ENCODE measurements at places on chromosomes 3 and 15. TPM values are rescaled to one million over a fixed set of nuclear protein-coding genes. Genes with fewer than 3 reads are reported as not detected.
A peak's percentile ranks its signal among the peaks of the same experiment; 100 is the strongest.

DNA sequence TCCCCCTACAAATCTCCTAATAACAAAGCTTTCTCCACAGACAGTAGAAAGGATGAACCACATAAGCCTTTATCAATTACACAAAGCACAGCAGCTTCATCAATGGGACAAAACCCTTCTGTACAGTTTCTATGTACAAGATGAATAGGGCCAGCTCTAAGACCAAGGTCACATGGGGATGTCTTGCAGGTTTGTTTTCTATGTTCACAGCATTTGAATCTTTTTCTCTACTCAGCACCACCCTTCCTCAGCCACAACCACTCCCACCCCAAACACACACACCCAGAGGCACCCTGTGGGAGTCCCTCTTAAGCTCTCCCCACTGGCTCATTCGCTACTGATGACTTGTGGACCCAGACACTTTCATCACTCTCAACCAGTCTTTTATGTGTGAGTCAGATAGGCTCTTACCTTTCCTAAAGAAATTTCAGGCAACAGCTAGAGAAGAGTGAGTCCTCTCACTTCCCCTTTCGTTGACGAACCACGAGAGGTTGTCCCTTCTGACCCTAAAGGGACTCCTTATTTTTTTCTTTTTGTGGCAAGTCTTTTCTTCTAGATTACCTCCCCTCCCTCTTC, 57.9 kb downstream of the ARHGAP31 start:
- DNase-seq: no peak

- no peak for DNase-seq
Measured at GRCh38 chr3:101976473-101976872, 127.2 kb downstream of the NFKBIZ start.

- DNase-seq: no peak
Measured at GRCh38 chr3:39121621-39122020, 14.1 kb downstream of the TTC21A start.

- no peak for DNase-seq
Measured at GRCh38 chr3:195802795-195803194, 8.9 kb downstream of the MUC4 start.

MAP1A gene
- polyA plus RNA-seq: 8.5 TPM

DNA sequence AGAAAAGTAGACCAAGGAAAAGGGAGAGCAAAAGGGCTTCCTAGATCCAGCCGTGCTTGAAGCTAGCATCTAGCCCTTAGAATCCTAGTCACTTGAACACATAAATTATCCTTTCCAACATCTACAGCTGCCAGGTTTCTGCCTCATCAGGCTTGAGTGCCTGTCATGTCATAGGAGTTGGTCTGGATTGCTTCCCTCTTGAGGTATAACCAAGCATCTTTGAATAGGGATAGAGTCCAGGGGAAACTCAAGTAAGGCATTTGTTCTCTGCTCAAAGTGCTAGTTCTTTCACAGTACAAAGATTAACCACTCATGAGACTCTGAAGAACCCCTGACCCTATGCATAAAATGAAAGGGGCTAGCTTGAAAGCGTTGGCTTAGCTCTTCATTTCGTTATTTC, 72.3 kb downstream of the SLCO3A1 start:
- DNase-seq: no peak

GADL1 gene
- 1.0 TPM for polyA plus RNA-seq

IL16 gene
- polyA plus RNA-seq: 13.2 TPM

DNA sequence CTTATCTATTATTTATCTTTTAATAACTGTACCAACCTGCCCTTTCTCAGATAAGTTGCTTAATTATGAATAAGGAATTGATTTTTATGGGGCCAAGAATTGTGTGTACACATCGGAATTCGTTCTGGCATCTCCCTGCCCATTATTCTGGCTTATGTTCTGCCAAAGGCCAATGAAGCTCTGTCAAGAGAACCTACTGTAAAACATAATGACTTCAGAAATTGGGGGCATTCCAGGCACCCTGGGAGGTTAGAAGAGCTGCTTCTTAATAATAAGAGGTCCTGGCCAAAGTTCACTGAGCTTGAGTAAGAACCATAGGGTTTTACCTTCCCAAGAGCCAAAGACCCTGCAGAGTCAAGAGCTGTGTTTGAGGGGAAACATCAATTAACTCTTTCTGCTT, 261.7 kb downstream of the SLC9A9 start:
- no peak for DNase-seq

- peak; percentile 98 for DNase-seq
Measured at GRCh38 chr3:157088601-157089454, 71.1 kb downstream of the CCNL1 start.

- DNase-seq: no peak
Measured at GRCh38 chr15:41894791-41895463, 1.1 kb upstream of the SPTBN5 start.

GRCh38 chr3:178318340-178318739, 217.9 kb upstream of the KCNMB2 start:
- no peak for DNase-seq

GRCh38 chr15:45606413-45606812, 19.2 kb downstream of the BLOC1S6 start:
- no peak for DNase-seq

DNAJC13 gene
- 55.7 TPM for polyA plus RNA-seq

DNA sequence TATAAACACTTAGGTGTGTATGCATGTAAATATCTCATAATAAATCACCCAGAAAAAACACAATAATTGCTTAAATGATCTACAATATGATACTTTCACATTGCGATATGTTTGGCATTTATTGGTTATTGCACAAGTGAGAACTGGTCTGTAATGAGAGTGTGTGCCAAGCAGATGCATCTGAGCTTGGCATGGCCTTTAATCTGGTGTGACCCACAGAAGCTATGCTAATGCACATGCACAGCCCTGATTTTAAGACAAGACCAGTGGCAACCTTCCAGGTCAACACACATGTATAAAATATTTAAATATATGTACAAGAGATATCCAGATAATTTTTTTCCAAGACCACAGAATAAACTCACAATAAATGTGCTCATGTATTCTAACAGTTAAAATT, 42.7 kb downstream of the C2CD4A start:
- no peak for DNase-seq

GABRR3 gene
- not detected for polyA plus RNA-seq

COPB2 gene
- polyA plus RNA-seq: 155 TPM

DNA sequence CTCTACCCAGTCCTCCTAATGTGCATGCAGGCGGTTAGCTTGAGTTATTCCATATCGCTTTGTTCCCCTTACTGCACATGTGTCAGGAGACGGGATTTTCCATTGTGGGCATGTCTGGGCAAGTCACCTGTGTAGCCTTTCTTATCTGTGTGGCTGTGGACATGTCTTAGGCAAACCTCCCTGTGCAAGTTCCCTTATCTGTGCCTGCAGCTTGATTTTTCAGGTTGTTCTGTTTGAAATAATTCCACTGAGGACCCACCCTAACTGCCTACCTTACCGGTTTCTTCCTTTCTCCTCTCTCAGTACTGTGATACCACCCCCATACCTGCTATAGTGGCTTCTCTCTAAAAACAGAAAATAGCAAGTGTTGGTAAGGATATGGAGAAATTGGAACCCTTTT, 113.6 kb downstream of the NEO1 start:
- DNase-seq: no peak

- DNase-seq: no peak
Measured at GRCh38 chr3:126512916-126513650, 4.5 kb downstream of the UROC1 start.

All from right lung (tissue), 10 donors.